ENCODE measurements at places on chromosomes 11 and 22. TPM values are rescaled to one million over a fixed set of nuclear protein-coding genes. Genes with fewer than 3 reads are reported as not detected.

GRCh38 chr11:127137771-127138280, 137.3 kb upstream of the KIRREL3 start:
- no peak for DNase-seq

DNA sequence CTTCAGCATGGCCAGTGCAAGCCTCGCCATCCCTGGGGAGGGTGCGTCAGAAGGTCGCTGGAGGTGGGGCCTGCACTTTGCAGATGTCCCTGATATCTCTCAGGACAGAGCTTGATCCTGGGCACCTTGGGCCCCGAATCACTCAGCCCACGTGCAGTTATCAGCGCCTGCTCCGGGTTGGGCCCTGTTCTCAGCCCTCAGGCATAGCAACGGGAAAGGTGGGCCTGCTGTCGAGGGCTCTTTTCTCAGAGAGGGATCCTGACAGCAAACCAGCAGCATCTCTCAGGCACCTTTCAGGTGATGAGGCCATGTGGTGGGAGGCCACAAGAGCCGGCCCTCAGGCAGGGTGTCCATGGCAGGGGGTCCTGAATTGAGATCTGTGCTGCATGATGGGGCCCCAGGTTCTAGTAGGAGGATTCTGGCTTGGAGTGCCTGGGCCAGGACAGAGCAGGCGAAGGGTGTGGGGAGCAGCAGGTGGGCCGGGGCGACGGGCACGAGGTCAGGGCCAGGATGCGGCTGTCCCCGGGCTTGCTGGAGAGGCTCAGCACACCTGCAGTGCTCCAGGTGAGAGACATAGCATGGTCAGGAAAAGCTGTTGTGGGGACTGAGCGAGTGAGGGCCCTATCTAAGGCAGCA, 280.5 kb downstream of the TBC1D22A start:
- DNase-seq: no peak

Gene MS4A4E
- total RNA-seq: not detected

Gene CCDC83
- not detected for total RNA-seq

- no peak for DNase-seq
Observed at GRCh38 chr11:20474176-20474881, 86.8 kb downstream of the PRMT3 start.

- DNase-seq: no peak
Observed at GRCh38 chr11:108496643-108497256, 1.4 kb downstream of the POGLUT3 start.

DNA sequence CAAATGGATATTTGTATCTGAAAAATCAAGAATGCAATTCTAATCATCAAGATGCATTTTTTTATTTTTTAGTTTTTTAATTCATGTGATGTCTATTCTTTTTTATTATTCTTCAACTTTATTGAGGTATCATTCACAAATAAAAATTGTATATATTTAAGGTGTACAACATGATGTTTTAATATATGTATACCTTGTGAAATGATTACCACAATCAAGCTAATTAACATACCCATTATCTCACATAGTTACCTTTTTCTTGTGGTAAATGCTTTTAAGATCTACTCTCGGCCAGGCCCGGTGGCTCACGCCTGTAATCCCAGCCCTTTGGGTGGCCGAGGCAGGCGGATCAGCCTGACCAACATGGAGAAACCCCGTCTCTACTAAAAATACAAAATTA, 3.7 kb downstream of the HBB start:
- DNase-seq: no peak

GRCh38 chr22:38305471-38306448, 11.5 kb downstream of the CSNK1E start:
- peak; percentile 50 for DNase-seq

- DNase-seq: no peak
Observed at GRCh38 chr22:40107244-40107643, 70.5 kb upstream of the TNRC6B start.

Gene ADAMTS15
- 0.92 TPM for total RNA-seq

- no peak for DNase-seq
Observed at GRCh38 chr11:67581469-67581868, 2.1 kb upstream of the GSTP1 start.
